Fibroblast of the aortic adventitia (primary cell): ENCODE measurements at places on chromosomes 11 and 22. TPM values are rescaled to one million over a fixed set of nuclear protein-coding genes. Genes with fewer than 3 reads are reported as not detected.

DNA sequence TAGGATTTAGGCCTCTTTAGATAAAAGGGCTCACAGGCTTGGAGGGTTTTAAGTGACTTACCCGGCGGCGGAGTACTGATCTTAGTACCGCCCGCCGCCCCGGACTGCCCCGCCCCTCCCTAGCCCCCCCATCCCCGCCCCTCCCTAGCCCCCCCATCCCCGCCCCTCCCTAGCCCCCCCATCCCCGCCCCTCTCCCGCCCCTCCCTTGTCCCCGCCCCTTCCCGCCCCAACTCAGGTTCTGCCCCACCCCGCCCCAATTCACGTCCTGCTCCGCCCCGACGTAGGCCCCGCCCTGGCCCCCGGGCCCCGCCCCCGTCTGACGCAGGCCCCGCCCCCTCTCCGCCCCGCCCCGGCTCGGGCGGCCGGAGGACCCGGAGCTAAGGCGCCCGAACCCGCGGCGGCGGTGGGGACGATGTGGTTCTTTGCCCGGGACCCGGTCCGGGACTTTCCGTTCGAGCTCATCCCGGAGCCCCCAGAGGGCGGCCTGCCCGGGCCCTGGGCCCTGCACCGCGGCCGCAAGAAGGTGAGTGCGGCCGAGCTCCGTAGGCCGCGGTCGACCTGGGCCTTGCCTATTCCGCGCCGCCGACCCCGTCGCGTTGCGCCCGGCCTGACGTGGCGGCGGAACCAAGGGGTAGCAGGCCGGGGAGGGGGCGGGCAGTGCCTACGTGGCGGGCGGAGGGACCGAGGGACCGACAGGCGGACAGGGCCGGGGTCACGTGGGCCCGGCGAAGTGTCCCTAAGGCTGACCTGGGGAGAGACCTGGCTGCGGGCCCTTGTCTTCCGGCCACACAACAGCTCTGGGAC lies at the start of gene SCYL1:
SCYL1 (plus strand) TSS at position 343 of the 805 bp plus-strand sequence; CDS start at position 414, 71 bp downstream.
- DNase-seq: peak; percentile 83

DNA sequence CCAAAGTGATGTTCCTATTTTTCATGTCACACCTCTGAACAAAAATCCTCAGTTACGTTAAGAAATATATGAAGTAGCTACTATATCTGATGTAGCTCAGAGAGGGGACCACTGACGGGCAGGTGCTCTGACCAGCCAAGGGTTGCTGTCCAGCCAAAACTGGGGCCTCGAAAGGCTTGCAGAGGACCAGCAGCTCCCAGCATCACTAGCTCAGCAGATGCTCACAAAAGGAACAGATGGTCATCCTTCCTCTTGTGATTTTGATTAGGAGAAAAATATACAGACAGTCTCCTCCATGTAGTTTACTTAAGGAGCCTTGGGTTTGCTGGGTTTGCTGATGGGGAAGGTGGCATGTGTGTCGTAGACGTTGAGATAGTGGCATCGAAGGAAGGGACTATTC lies 374.6 kb upstream of the B3GAT1 start:
- DNase-seq: no peak

GRCh38 chr11:119486691-119487259 lies 63.8 kb upstream of the THY1 start:
- DNase-seq: no peak

GRCh38 chr11:74932797-74933196 lies 16.1 kb downstream of the XRRA1 start:
- DNase-seq: peak; percentile 58

The CYP2D6 gene
- total RNA-seq: not detected in 2 replicates

DNA sequence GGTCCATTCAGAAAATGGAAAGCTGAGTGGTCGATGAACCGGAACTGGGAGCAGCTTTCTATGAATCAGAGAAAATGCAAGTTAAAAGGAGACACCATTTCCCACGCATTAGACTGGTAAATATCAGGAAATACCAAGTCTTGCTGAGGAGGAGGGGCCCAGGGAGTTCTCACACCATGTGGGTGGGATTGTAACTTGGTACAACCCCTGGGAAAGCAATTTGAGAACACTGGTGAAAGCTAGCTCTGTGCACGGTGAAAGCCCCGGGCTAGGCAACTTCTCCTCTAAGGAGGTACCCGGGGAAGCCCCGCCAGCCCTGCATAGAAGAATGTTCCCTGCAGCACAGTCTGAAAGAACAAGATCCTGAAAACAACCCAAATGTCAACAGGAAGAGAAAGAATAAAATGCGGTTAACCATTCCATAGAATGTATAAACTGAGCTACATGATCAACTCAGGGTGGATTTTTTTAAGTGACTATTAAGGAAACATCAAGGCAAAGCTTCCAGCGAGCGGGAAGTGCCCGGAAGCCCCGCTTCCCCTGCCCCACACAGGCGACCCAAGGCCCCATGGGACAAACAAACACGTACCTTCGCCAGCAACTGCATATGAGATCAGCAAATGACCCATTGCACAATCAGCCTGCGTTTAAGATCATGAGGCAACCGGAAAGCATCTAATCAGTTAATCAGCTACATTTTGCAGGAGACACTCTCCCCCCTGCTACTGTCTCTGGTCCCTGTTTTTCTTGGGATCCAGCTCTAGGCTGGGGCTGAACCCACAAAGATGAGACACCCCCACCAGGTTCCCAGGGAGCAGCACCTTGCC lies 11.3 kb downstream of the SHANK2 start:
- DNase-seq: peak; percentile 77

The LUZP2 gene
- 0.74 and 20.6 TPM in 2 replicates for total RNA-seq

- no peak for DNase-seq
Observed at GRCh38 chr22:17103351-17103750, 17.8 kb downstream of the TMEM121B start.

GRCh38 chr11:114133548-114134329 lies 74.2 kb downstream of the ZBTB16 start:
- DNase-seq: peak; percentile 15

The OR52N4 gene
- total RNA-seq: not detected in 2 replicates

- DNase-seq: no peak
Observed at GRCh38 chr11:7905549-7905948, 25.5 kb downstream of the OR10A6 start.

DNA sequence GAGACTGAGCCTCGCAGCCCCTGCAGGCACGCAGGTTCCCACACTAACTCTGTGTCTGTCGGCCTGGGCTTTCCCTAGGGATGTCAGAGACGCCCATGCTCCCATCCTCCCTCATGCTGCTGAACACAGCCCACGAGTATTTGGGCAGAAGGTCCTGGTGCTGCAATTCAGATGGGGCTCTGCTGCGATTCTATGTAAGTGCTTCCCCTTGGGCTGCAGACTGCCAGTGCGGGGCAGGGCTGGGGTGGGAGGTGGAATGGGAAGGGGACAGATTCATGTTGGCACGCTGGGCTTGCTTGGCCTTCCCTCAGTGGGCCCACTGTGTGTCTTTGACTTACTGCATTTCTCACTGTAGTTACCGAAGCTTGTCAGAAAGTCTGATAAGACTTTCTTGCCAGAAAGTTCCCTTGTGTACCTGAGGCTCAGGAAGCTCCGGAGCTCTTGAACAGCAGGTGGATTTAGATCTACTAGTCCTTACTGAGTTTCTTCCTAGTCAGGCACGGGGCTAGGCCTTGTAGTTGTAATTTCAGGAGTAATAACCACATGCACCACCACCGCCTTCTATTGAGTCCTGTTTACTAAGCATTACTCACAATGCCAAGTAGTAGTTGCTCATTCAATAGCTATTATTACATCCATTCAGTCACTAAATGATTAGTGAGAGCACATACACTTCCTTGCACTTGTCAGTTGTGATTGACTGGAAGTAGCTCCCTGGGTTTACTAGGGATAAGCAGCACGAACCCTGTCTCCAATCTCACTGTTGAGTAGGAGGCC lies 65.2 kb downstream of the CABIN1 start:
- no peak for DNase-seq

The AP5B1 gene
- 11.5 and 14.4 TPM in 2 replicates for total RNA-seq

- DNase-seq: peak; percentile 33
Observed at GRCh38 chr22:28930357-28931007, 47.1 kb downstream of the ZNRF3 start.

The RBMXL2 gene
- total RNA-seq: not detected in 2 replicates

The WBP2NL gene
- total RNA-seq: 0.18 and 1.6 TPM in 2 replicates

DNA sequence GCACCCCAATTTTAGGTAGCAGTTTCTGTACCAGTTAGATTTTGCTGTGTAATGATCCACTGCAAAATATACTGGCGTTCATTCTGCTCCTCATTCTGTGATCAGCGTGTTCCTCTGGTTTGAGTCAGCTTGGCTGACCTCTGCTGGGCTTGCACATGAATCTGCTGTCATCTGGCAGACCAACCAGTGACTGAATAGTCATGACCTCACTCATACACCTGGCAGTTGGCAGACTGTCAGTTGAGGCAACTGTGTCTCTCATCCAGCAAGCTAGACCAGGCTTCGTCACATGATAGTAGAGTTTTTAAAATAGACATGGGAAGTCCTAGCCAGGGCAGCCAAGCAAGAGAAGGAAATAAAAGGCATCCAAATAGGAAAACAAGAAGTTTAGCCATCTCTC lies 316.3 kb upstream of the LARGE1 start:
- no peak for DNase-seq
